ENCODE measurements at places on chromosomes 2 and 18.

GRCh38 chr2:236702657-236703372, 133.2 kb downstream of the ACKR3 start:
- no peak for DNase-seq

DNA sequence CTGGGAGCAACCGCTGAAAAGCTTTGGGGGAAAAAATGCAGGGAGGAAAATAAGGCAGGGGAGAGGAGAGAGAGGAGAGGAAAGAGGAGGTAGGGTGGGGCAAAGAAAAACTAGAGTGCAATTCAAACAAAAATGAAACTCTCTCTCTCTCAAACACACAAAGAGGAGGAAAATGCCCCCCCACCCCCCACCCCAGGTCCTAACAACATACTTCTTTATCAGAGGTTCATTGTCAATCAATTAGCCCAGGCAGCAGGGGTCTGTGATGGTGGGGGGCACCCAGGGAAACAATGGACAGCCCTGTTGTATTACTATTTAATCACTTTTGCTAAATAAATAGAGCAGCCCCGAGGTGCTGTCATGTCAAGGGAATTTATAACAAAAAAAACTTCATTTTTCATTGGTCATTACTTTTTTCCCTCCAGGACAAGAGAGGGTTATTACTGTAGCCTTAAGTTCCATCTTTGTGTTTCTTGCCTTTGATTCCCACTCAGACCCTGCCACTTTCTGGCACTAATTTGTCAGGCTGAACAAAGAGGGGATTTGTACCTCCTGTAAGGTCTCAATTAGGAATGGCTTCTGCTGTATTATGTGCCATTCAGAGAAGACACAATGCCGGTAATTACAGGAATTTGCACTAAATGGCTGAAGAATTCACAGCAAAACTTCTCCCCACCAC, 55.0 kb downstream of the PLEKHM3 start:
- DNase-seq, result no peak

- no peak for DNase-seq
Measured at GRCh38 chr2:119691189-119691588, 12.2 kb downstream of the TMEM177 start.

DNA sequence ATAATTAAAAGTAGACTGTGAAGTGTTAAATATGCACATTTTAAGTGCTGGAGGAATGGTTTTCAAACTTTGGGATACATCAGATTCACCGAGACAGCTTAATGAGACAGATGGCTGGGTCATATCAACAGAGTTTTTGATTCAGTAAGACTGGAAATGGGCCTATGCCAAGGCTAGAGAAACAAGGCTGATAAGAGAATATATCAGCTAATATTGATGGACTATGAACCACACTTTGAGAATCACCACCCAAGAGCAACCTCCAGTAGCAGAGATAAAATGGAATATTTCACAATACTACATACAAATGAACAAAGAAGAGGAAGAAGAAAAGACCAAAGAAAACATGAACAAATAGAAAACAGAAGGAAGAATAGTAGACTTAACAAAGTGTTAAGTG, 450.2 kb upstream of the KLHL29 start:
- DNase-seq, result peak; percentile 46

DNA sequence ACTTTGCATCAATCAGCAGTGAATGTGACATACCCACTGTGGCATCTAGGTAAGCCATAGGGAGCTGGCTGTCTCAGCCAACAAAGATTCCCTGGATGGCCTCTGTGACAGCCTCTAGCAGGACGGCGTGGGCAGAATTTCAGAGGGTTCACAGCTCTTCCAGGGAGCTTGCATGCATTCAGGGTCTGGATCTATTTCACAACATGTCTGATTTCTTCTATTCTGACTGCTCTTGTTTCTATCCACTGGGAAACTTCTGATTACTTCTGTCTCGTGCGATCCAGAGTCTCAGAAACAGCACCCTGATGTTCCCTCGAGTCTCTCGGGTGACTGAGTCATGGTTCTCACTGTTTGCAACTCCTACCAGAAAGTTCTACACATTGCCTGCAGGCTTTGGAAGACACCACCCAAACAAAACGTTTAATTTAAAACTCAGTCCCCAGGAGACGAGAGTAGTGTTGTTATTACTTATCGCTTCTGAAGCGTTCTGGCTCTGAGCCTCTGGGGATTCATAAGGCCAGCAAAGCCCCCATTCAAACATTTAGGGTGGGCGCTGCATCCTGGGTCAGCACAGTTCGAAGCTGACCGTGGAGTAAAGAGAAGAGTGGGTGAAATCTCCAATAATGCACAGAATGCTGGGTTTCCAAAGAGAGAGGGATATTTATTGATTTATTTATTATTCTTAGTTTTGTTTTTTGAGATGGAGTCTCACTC, 41.9 kb upstream of the ODC1 start:
- no peak for DNase-seq

DNA sequence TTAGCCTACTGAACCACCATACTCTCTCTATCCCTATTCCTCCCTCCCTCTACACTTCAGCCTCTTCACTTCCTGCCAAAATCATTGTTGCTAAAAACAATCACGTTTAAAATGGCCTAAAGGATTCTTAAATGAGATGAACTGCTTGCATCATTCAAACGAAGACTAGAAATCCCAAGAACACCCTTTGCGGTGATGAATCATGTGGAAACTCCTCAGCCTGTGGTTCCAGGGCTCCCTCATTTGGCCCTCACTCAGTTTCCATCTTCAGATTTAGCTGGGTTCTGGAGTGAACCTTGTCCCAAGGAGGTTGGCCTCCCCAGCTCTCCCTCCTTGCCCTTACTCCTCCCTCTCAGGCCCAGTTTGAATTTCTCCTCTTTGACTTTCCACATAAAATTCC, 125.6 kb upstream of the CDC42EP3 start:
- no peak for DNase-seq

DNA sequence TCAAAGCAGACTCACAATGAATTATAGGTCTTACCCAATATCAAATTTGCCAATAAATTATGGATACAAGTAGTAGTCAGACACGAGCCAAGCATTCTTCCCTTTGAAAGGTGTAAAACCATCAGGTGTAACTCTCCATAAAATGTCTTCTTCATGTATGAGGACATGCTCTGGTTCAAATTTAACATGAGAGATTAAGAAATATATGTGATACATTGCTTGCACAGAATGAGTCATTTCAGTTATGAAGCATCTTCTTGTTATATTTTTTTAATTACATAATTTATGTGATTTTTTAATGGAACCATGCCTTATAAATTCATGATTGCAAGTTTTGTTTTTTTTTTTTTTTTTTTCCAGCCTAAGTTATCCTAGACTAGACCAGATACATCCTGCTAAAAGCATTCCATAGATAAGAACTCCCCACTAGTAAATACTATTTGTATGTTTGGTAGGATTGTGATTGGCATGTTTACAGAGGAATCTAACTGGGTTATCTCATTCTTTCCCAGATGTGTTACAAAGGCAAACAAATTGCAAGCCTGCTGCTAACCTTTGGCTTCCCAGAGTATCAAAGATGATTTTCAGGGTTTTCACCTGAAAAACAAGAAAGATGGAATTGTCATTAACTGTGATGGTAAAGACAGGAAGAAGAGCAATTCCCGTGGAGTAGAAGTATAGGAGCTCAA, 621.9 kb downstream of the XIRP2 start:
- no peak for DNase-seq
